ENCODE measurements at places on chromosomes 4 and X.

GRCh38 chrX:1700757-1701156 lies 85.9 kb downstream of the ASMT start:
- DNase-seq = no peak

DNA sequence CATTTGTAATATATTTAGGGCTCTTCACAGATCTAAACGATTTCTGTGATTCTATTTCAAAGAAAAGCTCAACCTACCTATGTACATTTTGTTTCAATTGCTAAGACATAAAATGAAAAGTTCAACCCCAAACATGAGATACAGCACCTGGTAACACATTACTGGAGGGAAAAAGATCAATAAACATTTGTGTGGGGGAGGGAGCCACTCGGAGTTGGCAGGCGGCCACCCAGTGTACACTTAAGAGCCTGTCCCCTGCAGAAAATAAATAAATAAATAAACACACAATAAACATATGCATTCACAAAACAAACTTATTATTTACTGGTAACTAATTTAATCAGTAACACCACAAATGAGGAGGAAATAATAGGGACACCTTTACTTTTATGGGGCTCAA lies 19.3 kb downstream of the PRSS48 start:
- DNase-seq = no peak

DNA sequence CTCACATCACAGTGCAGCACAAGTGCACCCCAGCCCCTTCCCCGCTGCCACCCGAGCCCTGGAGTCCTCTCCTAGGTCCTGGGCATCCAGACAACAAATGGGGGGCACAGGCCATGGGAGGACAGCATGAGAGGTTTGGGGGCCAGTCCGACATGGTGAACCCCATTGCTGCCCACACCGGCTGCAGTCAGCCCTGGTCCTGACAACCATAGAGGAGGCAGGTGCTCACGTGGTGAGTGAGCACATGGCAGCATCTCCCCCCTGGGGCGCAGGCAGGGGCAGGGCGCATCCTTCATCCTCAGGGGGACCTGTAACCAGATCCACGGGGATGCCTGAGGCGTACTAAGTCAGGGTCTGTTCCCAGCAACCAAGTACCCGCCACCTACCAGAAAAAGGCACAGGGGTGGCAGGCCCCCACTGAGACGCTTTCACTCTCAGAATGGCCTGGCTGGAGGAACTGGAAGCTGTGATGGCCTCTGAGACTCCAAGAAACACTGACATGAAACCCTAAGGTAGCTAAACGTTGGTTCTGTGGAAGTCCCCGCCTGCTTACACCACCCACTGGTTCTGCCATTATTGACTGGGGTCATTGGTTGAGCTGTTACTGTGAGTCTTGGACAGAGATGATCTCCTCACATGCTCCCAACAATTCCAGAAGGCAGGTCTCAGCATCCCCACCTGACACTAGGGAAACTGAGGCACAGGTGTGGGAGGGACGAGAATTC lies 6.5 kb downstream of the ZFYVE28 start:
- peak; percentile 30 for DNase-seq

GRCh38 chr4:186787536-186787935 lies 63.9 kb upstream of the FAT1 start:
- no peak for DNase-seq

DNA sequence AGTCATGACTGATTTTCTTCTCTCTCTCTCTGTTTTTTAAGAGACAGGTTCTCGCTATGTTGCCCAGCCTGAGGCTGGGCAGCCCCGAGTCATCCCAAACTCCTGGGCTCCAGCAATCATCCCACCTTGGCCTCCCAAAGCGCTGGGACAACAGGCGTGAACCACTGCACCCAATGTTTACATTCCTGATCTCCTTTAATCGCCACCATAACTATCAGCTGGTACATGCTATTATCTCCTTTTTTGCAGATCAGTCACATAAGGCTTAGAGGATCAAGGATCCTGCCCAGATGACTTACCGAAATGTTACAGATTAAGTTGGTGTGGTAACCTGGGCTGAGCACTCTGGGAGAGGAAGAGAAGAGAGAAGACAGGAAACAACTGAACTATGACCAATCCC lies 1.5 kb upstream of the USP46 start:
- no peak for DNase-seq

DNA sequence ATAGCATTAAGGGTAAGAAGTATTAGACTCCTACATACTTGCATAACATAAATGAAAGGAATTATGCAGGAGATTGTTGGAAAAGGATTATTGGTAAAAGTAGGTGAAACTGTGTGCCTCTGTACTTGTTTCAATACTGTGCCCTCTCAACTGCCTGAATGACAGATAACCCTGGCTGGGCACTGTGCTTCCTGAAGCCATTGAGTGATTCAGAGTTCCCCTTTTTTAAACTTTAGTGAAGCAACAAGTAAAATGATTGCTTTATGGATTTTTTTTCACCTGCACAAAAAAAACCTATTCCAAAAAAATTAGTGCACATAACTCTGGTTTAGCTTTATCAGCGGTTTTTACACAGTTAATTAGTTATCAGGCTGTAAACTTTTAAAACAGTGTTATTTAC lies 204.8 kb downstream of the TRAM1L1 start:
- DNase-seq = no peak

GRCh38 chr4:75549019-75549418 lies 6.8 kb upstream of the ODAPH start:
- DNase-seq = no peak

DNA sequence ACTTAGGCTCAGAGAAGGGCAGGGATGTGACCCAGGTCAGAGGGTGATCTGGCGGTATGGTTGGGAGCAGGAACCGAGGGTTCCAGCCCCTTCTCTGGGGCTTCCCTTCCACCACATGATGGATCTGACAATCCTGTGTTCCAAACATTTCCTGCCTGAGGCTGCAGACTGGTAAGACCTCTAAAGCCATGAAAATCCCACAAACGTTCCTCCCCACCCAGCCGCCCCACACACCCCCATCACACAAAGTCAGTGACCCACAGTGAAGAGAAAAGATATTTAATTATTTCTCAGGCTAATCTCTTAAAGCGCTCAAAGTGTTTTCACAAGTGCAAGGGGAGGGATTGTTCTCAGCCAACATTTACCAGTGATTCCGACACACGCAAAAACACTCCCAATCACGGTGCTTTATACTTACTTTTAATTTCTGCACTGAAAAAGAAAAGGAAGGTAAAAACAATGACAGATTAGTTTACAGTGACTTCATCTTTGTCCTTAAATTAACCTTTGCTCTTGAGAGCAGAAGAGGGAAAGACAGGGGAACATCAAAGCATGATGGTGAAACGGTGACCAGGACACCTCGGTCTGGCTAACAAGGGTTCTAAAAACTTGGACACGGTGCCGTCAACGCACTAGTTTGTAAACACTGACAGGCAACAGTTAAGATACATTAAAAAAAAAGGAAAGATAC lies 42.4 kb downstream of the WDR1 start:
- DNase-seq = no peak

- no peak for DNase-seq
Observed at GRCh38 chrX:10233173-10233572, 76.4 kb downstream of the CLCN4 start.

- DNase-seq = no peak
Observed at GRCh38 chr4:104868958-104869357, 277.7 kb upstream of the TET2 start.

DNA sequence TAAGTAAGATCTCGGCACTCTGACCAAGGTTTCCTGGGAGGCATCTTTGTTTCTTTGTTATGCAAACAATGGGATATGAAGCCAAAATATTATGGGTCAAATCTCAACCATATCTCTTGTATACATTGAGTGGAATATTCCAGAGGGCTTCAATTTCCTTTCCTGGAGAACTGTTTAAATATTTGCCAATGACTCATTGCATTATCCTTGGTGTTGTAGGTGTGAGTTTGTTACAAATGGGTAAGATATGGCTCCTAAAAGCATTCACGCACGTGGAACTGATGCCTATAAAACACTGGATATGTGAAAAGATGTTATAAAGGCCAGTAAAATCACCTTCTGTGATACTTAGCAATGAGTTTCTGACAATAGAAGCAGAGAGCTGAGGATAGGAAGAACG lies 150.5 kb upstream of the WDR1 start:
- no peak for DNase-seq

DNA sequence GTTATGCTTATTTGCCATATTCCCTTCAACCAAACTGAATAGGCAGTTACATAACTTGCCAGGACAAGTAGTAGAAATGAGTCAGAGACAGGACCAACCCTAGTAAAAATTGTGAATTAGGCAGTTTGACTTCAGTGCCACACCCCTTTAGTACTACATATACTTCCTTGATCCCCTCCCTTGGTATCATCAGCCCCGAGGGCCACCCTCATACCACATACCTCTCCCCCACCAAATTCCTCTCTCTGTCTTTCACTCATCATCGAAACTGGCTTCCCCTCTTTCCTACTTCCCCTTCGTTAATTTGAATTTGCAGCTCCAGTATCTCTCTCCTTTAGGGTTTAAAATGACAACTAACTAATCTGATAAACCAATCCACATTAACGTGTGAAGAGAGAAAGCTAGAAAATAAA lies 7.9 kb upstream of the PTPN13 start:
- no peak for DNase-seq

DNA sequence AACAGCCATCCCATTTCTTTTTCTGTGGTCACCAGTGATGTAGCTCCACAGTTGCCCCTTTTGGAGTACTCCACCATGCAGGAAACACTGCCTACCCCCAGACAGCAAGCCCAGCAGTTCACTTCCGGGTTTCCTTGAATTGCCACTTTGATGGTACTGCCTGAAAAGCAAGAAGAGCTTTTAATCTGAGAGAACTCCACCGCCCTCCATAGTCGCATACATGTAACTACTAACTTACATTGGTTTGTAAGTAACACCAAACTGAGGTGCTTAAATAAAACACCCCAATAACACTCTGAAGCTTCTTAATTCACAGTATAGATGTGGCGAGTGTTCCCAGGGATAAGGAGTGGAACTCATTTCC lies 53.6 kb upstream of the HPSE start:
- DNase-seq = peak; percentile 28

DNA sequence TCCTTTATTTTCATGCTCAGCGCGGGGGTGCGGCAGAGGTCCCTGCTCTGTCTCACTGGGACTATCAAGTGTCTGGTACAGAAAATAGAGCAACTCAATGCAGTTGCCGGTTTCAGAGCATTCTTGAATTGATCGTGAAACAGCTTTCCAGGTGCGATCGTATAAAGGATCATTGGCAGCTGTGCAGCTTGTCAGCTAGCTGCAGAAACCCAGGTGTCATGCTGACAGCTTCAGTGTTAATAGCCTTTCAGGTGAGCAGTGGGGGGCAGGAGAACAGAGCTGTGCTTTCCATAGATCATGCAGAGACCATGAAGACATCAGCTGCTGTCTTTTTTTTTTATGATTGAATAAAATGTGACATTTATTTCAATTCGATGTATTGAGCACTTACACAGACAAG lies 583.9 kb downstream of the NLGN4X start:
- DNase-seq = no peak

DNA sequence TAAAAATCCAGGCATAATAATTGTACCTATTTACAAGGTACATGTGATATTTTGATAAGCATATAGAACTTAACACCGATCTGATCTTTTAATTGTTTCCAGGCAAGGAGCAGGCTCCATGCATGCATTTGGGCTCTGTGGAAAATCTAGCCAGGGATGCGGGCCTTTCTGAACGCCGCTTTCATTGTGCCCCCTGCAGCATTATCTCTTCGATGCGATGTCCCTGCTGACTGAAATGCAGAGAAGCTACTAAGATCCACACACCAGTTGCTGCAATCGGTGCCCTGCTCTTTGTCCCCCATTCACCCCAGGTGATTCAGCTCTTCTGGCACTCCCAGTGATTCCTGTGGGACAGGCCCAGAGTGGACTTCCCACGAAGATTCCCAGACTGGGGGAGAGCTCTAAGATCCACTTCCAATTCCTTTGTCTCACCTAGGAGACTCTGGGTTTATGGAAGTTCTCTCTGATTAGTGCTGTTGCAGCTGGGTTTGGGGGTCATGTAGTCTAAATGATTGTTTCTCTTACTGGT lies 254.3 kb upstream of the AGA start:
- no peak for DNase-seq

DNA sequence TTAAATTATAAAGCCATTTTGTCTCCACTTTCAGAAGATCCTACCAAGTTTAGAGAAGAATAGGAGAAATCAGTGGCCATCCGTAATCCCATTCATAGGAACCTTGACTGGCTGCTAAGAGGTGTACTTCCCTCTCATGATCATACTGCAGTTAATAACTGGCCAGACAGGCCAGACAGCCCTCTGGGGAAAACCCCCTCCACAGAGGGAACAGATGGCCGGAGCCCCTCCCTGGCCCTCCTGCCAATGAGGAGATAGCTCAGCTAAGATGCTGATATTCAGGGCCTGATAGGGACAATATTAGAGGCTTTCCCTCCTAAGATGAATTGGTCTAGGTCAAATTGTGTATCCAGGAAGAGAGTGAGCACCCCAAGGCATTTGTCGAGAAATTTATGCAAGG lies 200.0 kb upstream of the MAOA start:
- no peak for DNase-seq

DNA sequence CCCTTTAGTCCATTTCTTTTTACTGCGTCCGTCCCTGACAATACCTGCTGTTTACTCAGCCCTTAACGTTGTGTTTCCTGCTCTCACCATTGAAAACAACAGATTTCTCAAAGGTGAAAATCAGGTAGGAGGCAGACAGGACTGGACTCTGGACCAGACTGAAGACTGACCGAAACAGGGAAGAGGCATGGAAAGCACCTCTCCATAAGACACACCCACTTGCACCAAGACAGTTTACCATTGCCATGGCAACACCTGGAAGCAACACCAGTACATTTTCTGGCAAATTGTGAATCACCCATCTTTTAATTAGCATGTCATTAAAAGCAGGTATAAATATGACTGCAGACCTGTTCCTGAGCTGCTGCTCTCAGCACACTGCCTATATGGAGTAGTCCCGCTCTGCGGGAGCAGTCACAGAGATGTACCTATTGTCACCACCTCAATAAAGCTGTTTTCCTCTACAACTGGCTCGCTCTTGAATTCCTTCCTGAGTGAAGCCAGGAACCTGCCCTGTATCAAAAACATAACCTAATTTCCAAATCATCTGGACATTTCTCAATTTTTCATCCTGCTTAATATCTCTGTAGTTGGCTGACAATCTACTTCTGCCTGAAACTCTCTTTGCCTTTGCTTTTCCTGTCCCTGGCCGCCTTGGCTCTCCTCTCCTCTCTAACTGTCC lies 117.0 kb downstream of the RNF150 start:
- no peak for DNase-seq

- no peak for DNase-seq
Observed at GRCh38 chrX:22526339-22526738, 253.6 kb downstream of the CBLL2 start.

GRCh38 chr4:17511509-17511949 lies 361 bp downstream of the QDPR start:
- peak; percentile 26 for DNase-seq

- DNase-seq = peak; percentile 21
Observed at GRCh38 chr4:17578482-17578891, 1.5 kb downstream of the LAP3 start.

DNA sequence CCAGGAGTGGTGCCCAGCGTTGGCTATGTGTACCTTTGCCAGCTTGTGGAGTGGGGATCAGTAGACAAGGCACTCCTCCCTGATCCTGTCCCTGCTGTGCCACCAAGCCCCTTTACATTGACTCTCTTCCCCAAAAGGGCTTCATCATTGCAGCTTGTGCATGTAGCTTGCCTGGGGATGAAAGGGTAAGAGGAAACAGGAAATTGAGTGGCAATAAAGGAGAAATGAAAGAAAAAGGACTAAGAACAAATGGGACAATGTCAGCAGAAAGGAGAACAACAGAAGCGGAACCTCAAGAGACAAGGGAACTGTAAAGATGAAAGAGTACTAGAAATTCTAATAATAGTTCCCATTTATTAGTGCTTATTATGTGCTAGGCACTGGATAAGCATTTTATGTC lies 8.7 kb upstream of the IL13RA1 start:
- DNase-seq = no peak

GRCh38 chr4:41477181-41477905 lies 60.6 kb upstream of the LIMCH1 start:
- DNase-seq = no peak
